ENCODE measurements at places on chromosomes 5 and 9.

DNA sequence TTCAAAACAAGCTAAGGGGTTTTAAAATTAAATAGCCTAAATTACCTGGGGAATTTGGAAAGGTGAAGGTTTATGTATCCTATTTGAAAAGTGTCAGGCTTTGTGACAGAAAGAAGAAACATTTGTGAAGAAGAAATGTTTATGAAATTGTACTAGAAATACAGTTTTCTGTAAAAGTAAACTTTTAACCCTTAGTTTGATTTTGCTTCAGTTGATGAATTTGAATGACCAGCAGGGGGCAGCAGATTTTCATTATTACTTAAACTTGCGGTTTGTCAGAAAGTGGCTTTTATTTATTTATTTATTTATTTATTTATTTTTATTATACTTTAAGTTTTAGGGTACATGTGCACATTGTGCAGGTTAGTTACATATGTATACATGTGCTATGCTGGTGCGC, 58.1 kb downstream of the NNT start:
- peak; percentile 37 for DNase-seq

DNA sequence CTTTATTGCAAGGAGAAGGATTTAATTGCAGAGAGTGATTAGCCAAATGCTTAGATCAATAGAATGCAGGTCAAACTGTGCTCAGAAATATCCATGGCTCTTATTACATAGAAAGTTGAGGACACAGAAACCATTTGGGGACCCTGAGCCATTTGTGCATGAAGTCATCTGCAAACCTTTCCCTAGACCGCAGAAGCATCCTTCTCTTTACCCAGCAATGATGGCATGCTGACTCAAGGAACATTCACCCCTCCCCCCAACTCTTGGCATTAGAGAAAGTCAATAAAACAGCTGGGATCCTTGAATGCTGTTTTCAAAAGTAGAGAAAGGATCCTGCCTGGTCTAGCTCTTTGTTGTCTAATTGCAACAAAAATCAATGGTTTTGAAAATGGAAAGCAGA, 73.5 kb downstream of the PPP2R2B start:
- no peak for DNase-seq

GRCh38 chr9:4883326-4883873, 90.7 kb downstream of the RCL1 start:
- no peak for DNase-seq

DNA sequence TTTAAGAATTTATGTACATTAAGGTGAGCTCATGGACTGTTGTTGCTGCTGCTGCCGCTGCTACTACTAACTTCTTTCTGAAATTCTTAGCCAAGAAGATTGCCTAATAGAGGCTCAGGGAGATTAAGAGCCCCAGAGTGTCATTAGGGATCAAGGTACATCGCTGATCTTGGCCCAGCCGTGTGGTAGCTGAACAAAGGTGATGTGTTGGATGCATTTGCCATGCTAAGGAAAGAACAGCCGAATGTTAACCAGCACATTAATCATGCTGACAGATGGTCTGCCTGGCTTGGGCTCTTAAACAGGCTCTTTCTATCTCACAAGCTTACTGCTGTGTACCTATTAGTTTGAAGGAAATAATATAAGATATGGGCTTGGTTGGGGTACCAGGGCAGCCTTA, 137.1 kb downstream of the KCTD16 start:
- no peak for DNase-seq

DNA sequence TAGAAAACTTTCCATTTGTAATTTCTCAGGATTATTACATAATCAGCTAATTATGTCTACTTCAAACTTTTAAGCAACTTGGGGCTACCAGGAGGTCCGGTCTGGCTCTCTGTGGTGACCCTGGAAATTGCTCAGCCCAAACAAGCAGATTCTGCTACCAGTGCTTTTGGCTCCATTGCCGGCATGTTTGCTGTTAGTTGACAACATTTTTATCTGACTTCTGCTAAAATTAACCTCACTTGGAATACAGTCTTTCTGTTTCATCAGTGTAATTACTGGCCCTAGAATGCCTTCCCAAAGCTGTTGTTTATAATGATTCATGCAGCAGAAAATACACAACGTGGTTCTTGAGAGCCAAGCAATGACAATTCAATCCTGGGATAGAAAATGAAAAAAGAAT, 38.5 kb upstream of the FAM81B start:
- DNase-seq: no peak

DNA sequence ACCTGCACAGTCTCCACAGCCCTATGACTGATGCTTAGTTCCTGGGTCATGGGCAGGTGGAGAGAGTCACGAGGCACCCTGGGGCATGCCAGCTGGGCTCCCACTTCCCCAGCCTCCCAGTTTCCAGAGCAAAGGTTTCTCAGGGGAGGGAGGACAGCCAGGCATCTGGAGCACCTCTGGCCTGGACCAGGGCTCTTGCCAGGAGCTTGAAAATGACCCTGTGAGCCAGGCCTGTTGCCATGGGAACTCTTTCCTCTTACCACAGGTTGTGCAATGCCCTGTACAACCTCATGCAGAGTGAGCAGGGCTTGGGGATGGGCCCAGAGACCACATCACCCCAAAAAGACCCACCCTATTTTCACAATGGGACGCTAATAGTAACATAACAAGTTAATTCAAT, 113.1 kb downstream of the PSD2 start:
- no peak for DNase-seq

DNA sequence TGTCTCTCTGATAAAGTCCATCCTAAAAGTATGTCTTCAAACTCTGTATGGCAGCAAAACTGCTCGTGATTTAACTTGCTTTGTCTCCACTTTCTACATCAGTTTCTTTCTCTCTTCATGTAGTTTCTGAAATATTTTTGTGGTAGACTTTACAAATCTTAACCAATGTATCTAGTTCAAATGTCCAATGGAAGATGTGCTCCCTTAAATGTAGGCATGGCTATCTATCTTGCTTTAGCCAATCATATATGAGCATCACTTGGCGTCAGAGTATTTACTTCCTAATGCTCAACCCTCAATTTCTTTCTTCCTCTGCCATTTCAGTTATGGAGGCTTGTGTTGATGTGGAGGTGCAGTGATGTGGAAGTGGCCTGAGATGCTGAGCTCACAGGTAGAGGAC, 206.1 kb upstream of the ZNF608 start:
- no peak for DNase-seq

Data from CD4-positive, alpha-beta T cell treated with Interleukin-2 at 100 ng/mL for 4 hours (primary cell).